ENCODE measurements at places on chromosomes 11 and 22. TPM values are rescaled to one million over a fixed set of nuclear protein-coding genes. Genes with fewer than 3 reads are reported as not detected.

Gene OR6A2
- total RNA-seq: not detected

GRCh38 chr22:37792494-37792893 is 15.2 kb upstream of the GCAT start:
- no peaks in the 10 kb centered on the region for H3K36me3 ChIP-seq
- no peaks in the 10 kb centered on the region for H3K4me1 ChIP-seq
- DNase-seq: no peak
- no peak overlapping the region for H3K27ac ChIP-seq
- H3K4me3 ChIP-seq: no peak overlapping the region

DNA sequence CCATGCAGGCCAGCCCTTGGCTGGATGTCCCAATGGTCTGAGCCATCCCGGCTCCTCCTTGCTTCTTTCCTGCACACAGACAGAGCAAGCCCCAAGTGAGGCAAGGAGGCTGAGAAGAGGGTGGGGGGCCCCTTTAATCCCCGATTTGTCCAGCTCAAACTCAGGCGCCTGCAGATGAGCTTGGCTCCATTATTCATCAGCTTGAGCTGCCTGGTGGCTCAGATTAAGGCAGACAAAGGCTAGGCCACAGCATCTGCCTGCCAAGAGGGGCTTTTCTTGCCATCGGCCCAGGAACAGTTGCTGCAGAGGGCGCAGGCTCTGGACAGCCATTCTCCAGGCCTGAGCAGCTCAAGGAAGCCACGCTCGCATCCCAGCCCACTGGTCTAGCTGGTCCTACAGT is 35.4 kb downstream of the LMO1 start:
- no peak for DNase-seq
- H3K4me1 ChIP-seq: no peaks in the 10 kb centered on the region
- H3K4me3 ChIP-seq: no peak overlapping the region
- no peaks in the 10 kb centered on the region for H3K36me3 ChIP-seq
- no peaks in the 10 kb centered on the region for H3K27me3 ChIP-seq

Gene BCO2
- not detected for total RNA-seq

Gene IGLL1
- total RNA-seq: not detected

DNA sequence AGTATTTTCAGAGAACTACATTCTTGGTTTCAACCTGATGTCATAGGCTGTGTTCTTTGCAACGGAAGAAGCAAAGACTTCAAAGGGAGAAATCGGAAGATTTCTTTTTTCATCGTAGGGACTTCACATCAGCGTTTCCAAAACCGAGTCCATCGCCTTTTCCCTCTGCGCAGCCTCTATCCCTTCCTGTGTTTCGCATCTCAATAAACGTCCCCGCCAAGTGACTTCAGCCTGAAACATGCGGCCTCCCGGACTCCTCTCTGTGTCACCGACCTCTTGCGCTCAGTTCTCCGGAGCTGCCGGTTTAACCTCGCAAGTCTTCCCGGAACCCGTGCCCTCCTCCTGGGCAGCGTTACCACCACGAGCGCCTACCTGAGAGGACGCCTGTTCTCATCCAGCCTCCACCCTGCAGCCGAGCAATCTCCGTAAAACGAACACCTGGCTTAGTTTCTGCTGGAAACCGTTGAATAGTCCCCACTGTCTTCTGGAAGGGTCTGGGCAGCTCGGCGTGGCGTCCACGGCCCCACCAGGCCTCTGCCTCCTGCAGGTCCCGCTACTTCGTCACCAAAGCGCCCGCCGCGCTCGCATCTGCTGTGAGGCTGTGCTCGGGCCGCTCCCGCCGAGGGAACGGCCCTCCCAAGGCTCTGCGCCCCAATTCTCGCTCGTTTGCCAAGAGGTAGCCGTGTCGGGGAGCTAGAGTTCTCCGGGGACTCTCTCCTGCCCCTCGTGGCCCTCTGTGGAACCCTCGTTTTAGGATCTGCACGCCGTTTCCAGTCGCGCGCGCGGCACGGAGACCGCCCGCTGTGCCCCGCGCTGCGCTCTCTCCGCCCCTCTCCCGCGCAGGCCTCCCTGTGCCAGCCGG is at the start of gene GLB1L3:
Gene GLB1L3, plus strand, starts transcription at position 846 of the 862 bp plus-strand sequence. CDS start 362 bp downstream, outside the sequence.
- no peak within 1 kb of the TSS for H3K27ac ChIP-seq
- peaks cover 80% of the 10 kb centered on the region for H3K27me3 ChIP-seq
- H3K4me3 ChIP-seq: no peak within 1 kb of the TSS
- no peaks in the 10 kb centered on the region for H3K36me3 ChIP-seq
- no peaks in the 10 kb centered on the region for H3K4me1 ChIP-seq

DNA sequence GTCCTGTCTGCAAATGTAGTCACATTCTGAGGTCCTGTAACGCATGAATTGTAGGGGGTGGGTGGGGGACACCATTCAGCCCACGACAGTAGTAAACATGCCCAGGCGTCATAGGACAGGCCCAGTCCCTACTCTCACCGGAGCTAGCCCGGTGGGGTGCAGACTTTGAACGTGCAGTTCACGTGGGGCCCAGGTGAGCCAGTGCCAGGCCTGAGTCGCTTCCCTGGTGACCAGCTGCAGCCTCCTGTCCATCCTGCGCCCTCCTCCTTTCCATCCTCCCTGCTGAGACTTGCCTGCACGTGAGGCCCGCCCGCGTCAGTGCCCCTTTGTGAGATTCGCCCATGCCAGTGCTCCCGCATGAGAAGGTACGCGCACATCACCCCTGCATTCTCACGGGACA is 116.8 kb downstream of the WNT7B start:
- H3K4me3 ChIP-seq: no peak overlapping the region
- no peaks in the 10 kb centered on the region for H3K27me3 ChIP-seq
- no peaks in the 10 kb centered on the region for H3K36me3 ChIP-seq
- H3K4me1 ChIP-seq: no peaks in the 10 kb centered on the region

Data from GM23248 (cell line).